HT1080 (cell line): ENCODE measurements at places on chromosomes 11 and 22. TPM values are rescaled to one million over a fixed set of nuclear protein-coding genes. Genes with fewer than 3 reads are reported as not detected.

SYT8 gene
- total RNA-seq, result not detected in 2 replicates

SCN3B gene
- 0.03 and 0.06 TPM in 2 replicates for total RNA-seq

KCNE3 gene
- total RNA-seq, result not detected in 2 replicates

OR6T1 gene
- total RNA-seq, result not detected in 2 replicates

MRGPRE gene
- not detected in 2 replicates for total RNA-seq

FEN1 gene
- 251 and 261 TPM in 2 replicates for total RNA-seq

- DNase-seq, result no peak
These were observed 78.7 kb downstream of the COMMD9 start for GRCh38 chr11:36210529-36210928.

DNA sequence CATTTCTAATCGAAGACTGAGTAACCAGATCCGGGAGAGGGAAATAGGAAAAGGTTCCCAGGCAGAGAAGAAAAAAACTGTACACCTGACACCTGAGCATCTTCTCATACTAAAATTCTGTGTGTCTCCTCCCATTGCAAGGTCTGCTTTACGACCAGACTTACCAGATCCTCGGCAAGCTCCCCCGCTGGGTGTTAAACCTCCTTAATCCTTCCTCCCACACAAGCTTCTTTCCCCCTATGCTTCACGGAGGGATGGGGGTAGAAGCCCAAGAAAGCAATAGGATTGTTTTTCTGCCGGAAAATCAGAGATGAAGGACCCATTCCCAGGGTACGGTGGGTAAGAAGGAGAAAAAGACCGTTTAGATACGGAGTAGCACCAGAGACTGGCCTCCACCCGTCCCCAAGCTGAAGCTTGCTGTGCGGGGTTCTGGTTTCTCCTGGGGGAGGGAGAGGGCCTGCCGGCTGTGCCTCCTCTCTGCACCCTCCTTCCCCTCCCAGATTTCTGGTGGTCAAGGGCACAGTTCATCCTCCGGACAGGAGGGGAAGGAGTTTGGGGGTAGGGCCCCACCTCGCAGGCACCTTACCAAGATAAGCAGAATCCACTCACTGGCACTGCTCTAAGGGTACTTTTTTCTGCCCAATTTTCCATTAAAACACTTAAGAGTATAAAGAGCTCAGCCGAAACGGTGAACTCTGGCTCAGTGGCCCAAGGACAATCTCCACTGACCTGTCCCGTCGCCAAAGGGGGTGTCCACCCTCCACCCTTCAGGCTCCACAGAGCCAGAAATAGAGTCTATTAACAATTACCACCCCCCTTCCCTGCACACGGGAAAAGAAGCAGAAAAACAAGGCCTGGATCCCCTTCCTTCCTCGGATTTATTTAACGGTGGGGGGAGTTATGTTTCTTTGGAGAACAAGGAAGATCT is 1.2 kb downstream of the TOB2 start:
- peak; percentile 18 for DNase-seq

DNA sequence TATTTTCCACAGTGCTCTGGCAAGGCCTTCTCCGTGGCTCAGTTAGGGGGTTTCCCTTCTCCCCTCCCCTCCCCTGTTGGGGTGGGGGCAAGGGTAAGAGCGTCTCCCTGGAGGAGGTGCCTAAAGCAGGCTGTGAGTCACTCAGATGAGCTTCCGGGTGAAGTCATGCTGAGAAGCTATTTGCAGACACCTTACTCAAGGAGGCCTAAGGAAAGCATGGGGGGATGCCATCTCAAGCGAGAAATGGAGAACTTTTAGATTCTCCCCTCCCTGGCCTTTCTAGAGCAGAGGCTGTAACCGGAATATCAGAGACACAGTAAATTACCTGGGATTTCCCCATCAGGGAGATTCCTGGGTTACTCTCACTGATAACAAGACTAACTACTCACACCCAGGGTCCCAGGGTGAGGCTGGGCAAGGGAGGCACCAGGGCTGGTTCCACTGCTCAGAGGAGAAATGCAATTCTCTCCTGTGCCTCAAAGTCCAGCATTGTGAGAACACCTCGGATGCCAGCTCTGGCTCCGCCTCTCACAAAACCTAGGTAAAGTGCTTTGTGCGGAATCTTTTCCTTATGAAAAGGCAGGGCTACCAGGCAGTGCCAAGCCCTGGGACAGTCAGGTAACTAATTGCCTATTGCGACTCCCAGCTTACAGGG is 123.6 kb downstream of the ABTB2 start:
- peak; percentile 84 for DNase-seq

GRCh38 chr22:45493286-45493771 is 9.4 kb upstream of the FBLN1 start:
- no peak for DNase-seq

- DNase-seq, result peak; percentile 89
These were observed 32.7 kb downstream of the ARHGAP42 start for GRCh38 chr11:100719809-100720221.

GRCh38 chr11:109507836-109508561 is 86.0 kb downstream of the C11orf87 start:
- no peak for DNase-seq
